GM23338 (cell line): ENCODE measurements at places on chromosomes 1 and 21.

GRCh38 chr1:240445369-240445768 lies 166.6 kb downstream of the GREM2 start:
- DNase-seq: no peak

DNA sequence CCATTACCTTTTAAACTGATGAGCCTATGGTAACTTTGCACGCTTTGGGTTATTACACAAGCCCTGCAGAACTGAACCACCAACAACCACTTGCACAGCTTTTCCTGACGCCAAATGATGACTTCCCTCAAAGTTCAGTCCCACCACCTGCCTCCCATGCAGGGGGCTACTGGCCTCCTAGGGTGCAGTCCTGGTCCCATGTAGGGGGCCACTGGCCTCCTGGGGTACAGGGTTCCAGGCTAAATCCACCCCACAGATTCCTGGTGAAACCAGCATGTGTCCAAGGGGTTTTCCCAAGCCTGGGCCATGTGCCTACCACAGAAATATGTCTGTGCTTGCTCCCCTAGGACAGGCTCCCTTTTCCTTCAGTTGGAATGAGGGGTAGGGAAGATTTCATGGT lies 73.4 kb upstream of the ZNF678 start:
- no peak for DNase-seq

DNA sequence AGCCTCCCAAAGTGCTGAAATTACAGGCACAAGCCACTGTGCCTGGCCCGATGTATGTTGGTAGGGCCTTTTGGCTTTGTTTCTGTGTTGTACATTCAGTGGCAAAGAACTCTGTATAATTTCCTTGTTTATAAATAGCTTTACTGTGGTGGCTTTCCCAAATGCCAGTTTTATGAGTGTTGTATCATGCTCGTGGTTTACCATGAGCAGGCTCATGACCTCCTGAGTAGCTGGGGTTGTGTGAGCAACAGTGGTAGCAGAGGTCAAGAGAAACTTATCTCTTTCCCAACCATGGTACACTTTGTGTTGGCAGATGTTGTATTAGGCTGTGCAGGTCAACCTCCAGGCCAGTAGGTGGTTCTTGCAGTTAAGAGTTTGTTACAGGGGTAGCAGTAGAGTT lies 420.4 kb upstream of the BEND5 start:
- DNase-seq: no peak

DNA sequence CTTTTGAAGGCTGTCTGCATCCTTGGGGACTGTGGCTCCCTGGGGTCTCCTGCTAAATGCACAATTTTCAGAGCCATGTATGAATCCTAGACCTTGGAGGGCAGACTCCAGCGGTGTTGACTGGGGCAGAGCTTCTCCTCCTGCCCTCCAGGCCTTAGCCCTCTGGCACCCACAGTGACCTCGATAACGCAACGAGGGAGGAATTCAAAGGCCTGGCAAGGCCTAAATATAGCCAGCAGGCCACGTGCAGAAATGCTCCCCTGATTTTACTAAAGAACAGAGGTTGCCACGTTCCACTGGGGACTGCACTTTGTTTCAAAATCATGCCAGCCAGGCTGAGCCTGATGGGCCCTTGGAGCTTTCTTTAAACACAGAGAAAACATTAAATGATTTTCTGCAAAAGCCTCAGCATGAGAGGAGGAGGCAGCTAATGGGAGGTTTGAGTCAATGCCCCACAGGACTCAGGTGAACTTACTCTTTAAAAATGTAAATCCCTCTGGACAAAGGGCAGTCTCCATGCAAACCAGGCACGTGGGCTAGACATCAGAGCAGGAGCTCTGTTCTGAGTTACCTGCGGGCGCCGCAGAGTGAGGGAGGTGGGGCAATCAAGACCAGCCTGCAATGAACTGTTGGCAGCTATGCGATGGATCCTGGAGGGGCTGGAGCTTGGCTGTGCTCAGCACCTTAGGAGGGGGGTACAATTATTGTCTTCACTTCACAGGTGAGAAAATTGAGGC lies 28.0 kb downstream of the GRIK3 start:
- DNase-seq: no peak

GRCh38 chr1:98373056-98373455 lies 288.5 kb upstream of the SNX7 start:
- no peak for DNase-seq

DNA sequence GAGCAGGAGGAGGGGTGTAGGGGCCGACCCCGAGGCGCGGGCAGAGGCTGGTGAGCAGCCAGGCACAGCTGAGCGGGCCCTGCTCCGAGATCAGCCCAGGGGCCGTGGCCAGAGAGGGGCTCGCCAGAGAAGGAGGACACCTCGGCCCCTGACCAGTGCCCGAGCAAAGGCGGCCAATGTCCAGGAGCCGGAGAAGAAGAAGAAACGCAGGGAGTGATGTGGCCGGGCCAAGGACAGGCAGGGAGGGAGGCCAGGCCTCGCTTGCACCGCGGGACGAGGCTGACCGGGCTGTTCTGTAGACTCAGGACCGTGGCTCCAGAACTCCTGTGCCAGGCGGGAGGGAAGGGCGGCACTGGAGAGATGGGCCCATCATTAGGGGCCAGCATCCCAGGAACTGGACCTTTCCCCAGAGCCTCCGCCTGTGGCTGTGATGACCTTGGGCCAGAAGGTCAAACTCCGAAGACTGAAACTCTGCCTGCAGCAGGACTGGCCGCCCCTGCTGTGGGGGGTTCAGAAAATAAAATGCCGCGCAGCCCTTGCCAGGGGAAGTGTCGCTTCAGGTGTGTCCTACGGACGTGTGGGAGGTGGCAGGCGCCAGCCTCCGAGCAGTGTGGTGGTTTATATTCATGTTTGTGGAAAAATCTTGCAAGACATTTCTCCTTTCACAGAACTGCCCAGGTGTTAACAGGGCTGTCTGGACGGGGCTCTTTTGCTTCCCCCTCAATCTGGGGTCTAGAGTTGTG lies 14.4 kb downstream of the RRP1 start:
- DNase-seq: no peak

GRCh38 chr1:235943581-235944114 lies 76.9 kb upstream of the LYST start:
- DNase-seq: no peak

- no peak for DNase-seq
Measured at GRCh38 chr1:94560333-94560732, 18.8 kb upstream of the F3 start.

DNA sequence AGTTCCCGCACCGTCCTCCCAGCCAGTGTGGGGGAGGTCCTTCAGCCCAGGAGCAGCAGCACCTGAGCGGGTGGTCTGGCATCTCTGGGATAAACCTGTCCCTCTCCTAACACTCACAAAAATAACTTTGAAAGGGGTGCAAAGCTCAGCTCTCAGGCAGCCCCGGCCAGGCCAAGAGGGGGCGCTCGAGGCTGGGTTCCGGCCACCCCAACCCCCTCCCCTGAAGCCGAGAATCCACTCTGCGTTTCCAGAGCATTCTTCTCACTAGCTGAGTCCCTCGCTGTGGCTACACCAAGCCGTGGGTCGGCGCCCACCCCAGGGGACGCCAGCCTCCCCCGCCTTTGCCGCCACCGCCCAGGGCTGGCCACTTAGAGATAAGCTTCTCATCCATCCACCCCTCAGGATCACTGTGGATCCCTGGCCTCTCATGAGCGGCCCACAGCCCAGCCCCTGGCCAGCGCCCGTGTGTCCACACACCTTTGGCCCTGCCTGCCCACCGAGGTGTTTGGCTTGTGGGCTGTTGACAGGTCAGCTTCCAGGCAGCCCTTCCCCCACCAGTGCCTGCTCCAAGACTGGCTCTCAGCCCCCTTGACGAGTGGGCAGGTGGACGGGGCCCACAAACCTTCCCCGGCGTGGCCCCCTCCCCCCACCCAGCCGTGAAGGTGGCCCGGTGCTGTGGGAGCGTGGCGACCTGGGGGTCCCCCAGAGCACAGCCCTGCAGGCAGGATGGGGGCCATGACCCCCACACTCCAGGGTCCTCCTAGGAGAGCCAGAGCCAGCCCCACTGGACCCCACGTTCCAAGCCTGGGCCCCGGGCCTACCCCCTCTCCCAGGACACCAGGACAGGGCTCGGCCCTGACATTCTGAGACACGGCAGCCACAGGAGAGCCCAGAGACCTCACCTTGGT lies 1.9 kb downstream of the FTCD start:
- DNase-seq: peak; percentile 88

DNA sequence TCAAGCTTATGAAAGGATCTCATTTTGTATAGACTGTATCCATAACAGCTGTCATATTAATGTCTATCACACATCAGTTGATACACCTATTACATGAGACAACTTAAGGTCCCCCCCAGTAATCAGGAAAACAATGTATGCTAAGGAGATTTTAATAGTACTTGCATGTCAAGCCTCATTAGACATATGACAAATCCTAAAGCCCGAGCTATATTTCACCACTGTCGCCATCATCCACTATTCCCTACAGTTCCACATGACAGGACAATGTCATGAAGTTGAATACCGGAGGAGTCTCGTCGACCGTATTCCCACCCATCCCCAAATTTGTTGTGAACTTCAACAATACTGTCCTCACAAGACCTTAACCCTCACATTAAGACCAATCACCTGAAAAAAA lies 3.4 kb downstream of the HMGN1 start:
- no peak for DNase-seq

DNA sequence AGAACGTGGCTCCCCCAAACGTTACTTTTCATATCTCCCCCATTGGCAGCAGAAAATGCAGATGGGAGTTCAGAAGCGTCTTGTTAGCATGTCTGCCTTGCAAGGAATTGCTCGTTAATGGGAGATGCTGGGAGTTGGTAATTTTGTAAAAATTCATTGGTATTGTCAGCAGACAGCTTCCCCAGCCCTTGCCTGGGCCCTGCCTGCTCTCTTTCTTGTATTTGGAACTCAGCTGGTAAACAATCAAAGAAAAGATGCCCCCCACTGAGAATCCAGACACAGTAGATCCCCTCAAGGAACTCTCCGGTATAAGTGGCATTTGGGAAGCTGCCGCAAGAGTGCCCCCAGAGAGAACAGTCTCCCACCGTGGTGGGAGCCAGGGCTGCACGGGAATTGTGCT lies 94.4 kb upstream of the IGSF21 start:
- DNase-seq: no peak

DNA sequence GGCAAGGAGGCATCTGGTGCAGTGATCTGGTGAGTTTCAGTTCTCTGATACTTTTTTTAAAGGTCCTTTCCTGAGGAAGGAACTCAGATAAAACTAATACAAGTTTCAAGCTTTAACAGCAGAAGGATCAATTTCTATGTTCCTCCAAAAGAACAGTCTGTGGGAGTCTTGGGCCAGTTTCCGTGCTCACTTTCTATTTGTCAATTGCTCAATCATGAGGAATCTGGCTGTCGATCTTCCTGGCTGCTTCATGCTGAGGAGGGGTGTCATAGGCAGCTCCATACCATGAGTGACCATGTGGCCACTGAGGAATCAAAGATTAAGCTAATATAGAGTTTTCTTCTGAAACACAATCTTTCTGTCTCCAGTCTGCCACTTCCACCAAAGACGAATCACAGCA lies 11.4 kb upstream of the TMEM125 start:
- DNase-seq: no peak

GRCh38 chr1:84436876-84437655 lies 38.8 kb downstream of the DNASE2B start:
- no peak for DNase-seq

DNA sequence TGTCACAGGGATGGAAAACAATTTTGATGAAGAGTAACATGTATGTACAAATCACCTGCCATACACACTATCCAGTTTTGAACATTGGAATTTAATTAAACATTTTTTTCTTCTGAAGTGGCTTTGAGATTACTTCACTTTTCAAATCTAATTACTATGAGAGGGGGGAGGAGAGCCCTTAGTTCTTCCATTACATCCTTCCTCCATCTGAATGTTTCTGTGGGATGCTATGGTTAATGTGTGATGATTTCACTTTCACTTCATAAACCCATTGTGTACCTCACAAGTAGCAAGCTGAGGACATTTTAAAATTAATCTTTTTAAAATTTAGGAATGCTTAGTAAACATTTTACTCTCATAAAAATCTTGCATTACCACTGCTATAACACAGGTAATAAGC lies 156.9 kb downstream of the RUNX1 start:
- DNase-seq: no peak

GRCh38 chr1:234512451-234512861 lies 33.5 kb upstream of the TARBP1 start:
- peak; percentile 47 for DNase-seq

DNA sequence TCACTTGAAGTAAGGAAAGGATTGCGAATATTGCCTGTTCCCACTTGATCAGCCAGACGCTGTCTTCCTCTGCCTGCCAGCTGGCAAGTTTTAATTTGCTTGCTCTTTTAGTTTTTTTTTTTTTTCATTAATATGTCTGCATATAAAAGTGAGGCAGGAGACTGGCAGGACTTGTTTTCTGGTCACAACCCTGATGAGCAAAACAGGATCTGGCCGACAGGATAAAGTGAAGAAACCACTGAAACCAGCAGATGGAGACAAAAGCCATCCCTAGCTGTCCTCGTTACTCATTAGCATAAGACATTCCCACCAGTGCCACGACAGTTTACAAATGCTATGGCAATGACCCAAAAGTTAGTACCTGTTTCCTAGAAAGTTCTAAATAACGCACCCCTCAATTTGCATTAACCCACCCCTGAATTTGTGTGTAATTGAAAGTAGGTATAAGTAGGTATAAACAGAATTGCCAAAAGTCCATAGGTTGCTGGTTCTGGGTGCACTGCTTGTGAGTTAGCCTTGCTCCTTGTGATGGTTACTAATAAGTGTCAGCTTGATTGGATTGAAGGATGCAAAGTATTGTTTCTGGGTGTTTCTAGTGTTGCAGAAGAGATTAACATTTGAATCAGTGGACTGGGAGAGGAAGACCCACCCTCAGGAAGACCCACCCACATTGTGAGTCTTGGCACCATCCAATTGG lies 60.8 kb downstream of the ZNF684 start:
- DNase-seq: peak; percentile 61

DNA sequence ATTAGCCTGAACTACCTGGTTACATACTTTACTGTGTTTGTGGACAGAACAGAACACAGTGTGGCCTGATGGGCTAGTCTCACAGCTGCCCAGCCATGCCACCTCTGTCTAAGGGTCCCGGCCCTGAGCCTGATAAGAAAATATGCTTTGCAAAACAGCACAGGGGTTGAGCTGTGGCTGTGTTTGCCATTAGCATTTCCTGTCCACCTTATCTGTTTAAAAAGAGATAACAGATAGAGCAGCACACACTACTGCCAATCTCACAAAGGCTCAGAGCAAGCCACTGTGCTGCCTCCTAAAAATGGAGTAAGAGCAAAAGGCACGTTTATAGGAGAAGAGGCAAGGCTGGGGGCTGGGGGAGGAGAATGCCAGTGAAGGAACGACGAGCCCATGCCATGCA lies 95.0 kb downstream of the SUSD4 start:
- DNase-seq: no peak
